ENCODE measurements at places on chromosomes 5 and 9.

DNA sequence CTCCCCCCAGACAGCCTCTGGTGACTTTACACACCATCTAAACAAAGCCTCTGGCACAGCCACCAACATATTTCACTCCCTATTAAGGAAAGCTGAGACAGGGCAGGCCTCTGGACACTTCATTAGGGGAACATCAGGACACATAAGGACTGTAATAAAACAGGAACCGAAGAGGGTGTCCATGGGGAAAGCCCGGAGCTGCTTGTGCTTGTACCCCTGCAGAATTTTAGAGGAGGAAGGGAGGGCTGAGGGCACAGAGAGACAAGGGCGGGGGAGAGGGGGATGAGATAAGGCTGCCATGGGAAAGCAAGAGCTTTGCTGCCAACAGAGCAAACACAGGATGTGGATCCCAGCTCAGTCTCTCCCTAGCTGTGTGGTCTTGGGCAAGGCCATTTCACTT lies 138.4 kb downstream of the ASTN2 start:
- DNase-seq: no peak

DNA sequence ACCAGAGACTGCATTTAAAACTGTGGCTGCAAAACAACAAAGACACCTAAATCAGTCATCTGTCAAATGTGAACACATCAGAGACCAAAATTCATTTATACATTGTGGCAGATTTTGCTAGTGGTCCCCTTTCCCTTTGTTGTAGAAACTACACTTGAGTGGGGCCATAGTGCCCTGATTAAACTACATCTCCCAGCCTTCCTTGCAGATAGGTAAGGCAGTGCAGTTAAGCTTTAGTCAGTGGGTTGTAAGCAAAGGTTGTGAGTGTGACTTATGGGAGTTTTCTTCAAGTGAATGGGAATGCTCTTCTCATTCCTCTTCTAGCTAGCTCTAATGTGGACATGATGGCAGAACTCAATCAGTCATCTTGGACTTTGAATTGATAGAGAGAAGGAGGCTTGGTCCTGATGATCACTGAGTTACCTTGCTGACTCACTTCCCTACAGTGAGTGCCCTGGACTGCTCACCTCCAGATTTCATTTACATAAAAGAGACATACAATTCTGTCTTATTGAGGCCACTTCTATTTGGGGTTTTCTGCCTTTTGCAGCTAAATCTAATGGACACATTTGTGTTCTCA lies 35.2 kb upstream of the SPARC start:
- no peak for DNase-seq

DNA sequence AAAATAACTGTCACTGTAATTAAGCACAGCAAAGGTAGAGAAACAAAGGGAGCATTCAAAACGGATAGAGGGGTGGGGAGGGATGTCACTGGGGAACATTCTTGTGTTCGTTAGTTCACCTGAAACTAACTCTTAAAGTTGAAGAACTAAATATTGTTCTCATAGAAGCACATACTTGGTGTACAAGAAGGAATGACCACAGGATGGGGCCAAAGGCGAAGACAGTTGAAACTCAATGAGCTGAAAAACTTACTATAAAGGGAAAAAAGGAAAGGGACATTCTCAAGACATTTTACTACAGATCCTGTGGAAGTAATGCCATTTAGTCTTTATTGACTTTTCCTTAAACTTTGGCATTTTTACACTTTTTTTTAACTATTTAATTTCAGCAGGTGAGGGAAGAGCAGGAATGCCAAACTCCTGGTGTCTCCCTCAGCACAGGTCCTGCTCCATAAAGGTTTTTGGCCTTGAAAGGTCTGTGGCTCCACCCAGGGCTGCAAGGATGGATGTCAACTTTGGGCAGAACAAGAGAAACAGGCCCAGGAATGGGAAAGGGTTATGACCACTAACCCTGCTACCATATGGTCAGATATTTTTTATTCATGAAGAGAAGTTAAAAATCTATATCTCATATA lies 197.6 kb upstream of the RASA1 start:
- DNase-seq: no peak

- DNase-seq: no peak
These were observed 282.9 kb downstream of the ARHGAP26 start for GRCh38 chr5:143052967-143053682.

GRCh38 chr9:126295936-126296600 lies 30.6 kb upstream of the MVB12B start:
- no peak for DNase-seq

- no peak for DNase-seq
These were observed 17.6 kb upstream of the TNFSF15 start for GRCh38 chr9:114823441-114823840.

GRCh38 chr9:110802416-110803035 lies 133.9 kb downstream of the MUSK start:
- DNase-seq: no peak

DNA sequence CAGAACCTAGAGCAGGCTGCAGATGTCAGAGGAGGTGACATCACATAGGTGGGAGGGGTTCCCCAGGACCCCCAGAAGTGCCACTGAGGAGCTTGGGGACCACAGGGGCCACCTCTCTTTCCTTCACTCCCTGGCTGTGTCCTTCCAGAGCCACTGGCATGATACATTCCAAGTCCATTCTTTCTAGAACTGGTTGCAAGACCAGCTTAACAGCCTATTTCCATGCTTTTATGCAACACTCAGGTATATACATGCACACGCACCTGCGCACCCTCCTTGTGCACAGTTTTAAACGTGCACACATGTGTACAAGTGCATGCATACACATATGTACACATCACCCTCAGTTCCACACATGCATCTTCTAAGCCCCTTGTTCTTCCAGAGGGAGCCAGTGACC lies 39.7 kb downstream of the SLC6A7 start:
- DNase-seq: no peak

GRCh38 chr5:54446379-54446732 lies 9.1 kb upstream of the HSPB3 start:
- DNase-seq: no peak

DNA sequence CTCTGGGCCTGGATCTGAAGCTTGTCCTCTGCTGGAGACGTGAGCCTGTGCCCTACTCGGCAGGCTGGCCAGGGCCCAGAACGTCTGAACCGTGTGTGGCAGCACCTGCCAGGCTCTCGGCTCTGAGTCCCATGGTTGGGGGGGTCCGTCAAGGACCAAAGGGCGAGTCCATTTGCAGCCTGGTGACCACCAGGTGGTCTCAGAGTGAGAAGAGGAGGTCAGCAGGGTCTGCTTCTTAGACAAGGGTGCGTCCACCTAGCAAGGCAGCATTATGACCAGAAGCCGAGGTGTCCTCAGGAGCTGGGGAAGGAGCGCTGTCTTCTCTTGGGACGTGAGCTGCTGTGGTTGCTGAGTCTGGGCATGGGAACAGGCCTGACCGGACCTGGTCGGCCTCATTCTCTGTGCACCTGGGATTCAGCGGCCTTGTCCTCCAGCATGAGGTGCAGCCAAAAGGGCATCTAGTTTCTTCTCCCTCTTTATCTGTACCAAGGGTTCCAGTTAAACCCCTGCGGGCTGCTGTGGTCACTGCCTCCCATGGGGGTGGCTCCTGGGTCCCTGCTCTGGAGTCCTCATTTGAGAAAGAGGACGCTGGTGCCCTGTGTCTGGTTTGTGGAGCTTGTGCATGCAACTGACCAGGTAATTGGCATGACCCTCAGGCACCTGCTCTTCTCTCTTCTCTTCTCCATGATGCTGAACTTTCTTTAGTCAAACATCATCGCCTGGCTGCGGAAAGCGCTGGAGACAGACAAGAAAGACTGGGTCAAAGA lies 14.4 kb downstream of the EXOC3 start:
- no peak for DNase-seq

- no peak for DNase-seq
These were observed 47.2 kb downstream of the BICD2 start for GRCh38 chr9:92717201-92718085.

GRCh38 chr5:141149812-141150211 lies at the start of gene PCDHB6:
Gene PCDHB6 (plus strand): TSS chr5:141150057. CDS start chr5:141150258, 201 bp downstream.
- no peak for DNase-seq

DNA sequence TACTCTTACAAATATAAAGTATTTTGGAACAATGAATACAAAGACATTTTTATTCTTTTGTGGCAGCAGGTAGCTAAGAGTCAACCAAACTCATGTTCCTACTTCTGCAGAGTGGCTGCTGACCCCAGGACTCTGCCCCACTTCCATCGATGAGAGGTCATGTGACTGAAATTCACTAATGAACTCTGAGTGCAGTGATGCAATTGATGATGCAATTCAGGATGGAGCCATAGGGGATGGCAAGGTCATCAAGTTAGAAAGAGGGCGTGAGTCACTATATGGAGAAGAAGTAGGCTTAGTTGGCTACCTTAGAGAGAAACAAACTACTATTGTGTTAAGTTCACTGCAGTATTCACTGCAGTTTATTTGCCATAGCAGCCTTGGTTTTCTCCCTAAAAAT lies 340.4 kb downstream of the CTNND2 start:
- no peak for DNase-seq

DNA sequence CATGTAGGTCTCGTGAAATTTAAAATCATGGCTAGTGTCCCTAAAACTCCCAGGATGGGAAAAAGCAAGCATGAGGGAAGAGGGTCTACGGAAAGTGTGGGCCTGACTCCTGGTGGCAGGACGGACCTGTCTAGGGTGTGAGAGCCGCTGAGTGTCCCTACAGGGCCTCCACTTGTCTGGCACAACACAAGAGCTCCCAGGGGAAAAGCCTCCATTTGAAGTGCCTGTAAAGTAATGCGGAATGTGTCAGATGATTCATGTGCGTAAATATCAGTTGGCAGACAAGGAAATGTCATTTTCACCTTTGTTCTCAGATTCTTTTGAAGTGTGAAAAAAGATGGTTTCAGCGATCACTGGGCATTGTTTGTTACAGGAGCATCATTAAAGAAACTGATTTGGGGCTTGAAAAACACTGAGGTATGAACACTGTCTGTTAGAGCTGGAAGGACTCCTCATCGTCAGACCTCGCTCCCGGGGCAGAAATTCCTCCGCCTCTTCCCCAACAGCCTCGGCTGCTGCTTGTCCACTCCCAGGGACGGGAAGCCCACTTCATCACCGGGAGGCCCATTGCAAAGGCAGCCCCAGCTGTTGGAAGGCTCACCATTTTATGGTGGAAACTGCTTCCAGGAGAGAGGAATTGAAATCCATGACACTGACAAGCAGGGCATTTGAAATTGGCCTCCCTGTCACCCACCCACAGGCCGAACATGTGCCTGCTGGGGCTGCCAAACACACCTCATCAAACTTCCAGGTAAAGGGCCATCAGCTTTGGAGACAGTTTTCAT lies 240.8 kb downstream of the FSTL4 start:
- no peak for DNase-seq

DNA sequence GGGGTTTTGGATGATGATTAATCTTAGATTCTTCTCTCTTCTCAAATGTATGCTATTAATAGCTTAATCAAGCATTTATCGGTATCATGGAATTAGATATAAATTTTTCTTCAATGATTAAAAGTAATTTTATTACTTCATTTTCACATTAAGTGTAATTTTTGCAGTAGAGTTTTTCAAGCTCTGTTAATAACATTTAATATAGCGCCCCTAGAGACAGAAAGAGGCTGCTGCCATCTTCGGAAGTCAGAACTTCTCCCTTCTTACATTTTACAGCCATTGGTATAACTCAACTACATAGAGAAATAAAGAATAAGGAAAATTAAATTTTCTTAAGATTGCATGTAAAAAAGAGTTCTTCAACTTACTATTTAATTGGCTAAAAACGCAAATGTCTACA lies 540.3 kb downstream of the GABRG2 start:
- no peak for DNase-seq
